ENCODE measurements at places on chromosomes 7 and 10.

- no peak for DNase-seq
These were observed 8.8 kb upstream of the FGL2 start for GRCh38 chr7:77208416-77208815.

GRCh38 chr10:86062647-86063145 is 303.9 kb downstream of the GRID1 start:
- DNase-seq: no peak

DNA sequence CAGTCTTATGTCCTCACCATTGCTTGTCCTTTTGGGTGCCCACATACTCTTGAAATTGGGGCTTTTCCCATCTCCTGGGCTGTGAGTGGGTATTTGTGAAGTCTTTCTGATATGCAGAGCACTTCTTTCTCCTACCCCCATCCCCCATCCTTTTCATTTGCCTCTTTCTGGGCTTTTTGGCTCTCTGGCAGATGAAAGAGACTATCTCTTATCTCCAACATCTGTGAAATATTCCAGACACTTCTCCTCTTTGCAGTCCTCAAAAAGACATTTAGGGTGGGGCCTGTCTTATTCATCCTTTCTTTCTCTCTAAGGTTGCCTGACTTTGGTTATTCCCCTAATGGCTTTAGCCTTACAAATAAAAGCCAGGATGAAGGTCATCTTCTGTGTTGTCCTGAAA is 462.2 kb upstream of the MKI67 start:
- DNase-seq: no peak

- DNase-seq: no peak
These were observed 132.7 kb downstream of the DOCK4 start for GRCh38 chr7:112073530-112073929.

GRCh38 chr10:44882166-44882720 is 28.9 kb upstream of the TMEM72 start:
- DNase-seq: no peak

- DNase-seq: no peak
These were observed 247.8 kb downstream of the EBF3 start for GRCh38 chr10:129716211-129716681.

GRCh38 chr7:15104411-15105092 is 202.0 kb upstream of the DGKB start:
- no peak for DNase-seq

- DNase-seq: no peak
These were observed 36.0 kb upstream of the KCNIP2 start for GRCh38 chr10:101879456-101880231.

- no peak for DNase-seq
These were observed 194.2 kb upstream of the SLC26A5 start for GRCh38 chr7:103640031-103640779.

- no peak for DNase-seq
These were observed 11.1 kb upstream of the HERPUD2 start for GRCh38 chr7:35705932-35706461.

DNA sequence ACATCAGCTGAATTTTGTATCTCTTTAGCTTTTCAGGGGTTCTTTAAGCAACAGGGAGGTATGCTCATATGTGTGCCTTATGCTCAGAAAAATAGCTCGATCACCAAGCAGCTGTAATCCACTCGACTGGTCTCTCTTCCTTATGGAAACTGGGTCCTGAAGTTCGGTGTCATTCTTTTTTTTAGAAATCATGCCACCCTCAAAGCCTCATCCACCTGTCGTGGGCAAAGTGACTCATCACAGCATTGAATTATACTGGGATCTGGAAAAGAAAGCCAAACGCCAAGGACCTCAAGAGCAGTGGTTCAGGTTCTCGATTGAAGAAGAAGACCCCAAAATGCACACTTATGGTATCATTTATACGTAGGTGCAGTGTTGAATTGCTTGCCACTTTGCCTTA is 83.6 kb downstream of the FANK1 start:
- no peak for DNase-seq

DNA sequence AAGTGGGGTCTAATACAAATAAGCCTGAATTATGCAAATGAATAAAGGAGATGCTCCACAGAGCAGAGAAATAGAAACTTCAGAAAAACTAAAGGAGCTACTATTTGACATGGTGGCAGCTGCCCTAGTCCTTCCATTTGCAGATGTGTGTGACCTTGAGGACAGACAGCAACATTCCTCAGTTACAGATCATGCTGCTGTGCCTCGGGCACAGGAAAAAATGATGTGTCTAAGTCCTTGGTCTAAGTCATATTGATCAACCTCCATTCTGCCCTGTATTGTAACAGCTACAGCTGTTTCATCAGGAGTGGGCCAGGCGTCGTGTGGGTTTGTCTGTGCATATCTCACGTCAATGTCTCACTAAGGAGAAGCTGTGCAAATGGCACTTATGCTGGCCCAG is 710.4 kb downstream of the TNS3 start:
- no peak for DNase-seq

DNA sequence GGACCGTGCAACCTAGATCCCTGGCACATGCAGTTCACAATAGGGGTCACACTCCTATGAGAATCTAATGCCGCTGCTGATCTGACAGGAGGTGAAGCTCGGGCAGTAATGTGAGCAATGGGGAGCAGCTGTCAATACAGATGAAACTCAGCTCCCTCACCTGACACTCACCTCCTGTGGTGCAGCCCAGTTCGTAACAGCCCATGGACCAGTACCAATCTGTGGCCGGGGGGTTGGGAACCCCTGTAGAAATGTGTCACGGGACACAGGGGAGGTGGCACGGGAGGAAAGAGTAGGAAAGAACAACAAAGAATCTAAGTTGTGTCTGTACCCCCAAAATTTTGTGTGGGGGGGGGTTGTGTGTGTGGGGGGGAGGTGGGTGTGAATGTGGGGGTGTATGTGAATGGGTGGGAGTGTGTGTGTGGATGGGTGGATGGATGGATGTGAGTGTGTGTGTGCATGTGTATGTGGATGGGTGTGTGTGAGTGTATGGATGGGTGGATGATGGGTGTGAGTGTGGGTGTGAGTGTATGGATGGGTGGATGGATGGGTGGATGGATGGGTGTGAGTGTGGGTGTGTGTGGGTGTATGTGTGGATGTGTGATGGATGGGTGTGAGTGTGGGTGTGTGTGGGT is 33.1 kb downstream of the SFMBT2 start:
- DNase-seq: no peak

All from activated naive CD8-positive, alpha-beta T cell treated with anti-CD3 and anti-CD28 coated beads, Interleukin-2, amount 50 U/mL, for 16 hours (primary cell).